NCI-H1930 (cell line): ENCODE measurements at places on chromosomes 4 and X.

DNA sequence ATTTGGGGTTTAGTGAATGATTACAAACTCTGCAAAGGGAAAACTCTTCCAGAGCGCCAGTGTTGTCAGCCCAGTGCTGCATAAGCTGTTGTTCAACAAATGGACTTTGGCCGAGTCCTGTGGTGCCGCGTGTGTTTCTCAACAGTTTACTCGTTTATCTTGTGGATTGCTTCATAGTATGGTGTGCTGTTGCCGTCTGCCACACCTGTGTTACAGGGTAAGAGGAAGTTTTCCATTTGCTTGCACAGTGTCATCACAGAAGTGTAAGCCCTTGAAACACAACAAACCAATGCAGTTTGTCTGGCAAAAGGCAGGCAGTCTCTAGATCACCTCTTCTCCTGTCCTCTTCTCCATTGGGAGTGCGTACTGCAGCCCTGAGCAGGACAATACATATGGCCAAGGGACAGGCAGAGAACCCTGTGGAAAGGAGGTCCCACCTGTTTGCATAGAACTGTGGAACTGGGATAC lies 66.3 kb downstream of the DCUN1D4 start:
- no peak for DNase-seq

GRCh38 chr4:26051240-26051639 lies 137.2 kb downstream of the SMIM20 start:
- DNase-seq, result no peak

DNA sequence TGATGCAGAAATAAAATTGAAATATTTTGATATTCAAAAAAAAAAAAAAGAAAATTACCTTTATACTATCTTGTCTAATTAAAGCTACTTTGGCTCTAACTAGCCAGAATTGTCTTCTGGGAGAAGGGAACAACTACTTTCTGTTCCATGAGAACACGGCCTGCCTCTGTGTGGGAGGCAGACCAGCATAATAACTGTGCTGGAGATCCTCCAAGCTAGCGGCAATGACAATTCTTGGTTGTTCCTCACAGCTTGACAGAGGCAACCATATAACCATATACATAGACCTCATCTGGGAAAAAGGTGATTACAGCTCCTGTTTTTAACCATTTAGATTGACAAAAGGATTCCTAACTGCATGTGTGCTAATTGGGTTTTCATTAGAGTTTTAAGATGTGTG lies 95.7 kb downstream of the RBMX2 start:
- DNase-seq, result no peak

DNA sequence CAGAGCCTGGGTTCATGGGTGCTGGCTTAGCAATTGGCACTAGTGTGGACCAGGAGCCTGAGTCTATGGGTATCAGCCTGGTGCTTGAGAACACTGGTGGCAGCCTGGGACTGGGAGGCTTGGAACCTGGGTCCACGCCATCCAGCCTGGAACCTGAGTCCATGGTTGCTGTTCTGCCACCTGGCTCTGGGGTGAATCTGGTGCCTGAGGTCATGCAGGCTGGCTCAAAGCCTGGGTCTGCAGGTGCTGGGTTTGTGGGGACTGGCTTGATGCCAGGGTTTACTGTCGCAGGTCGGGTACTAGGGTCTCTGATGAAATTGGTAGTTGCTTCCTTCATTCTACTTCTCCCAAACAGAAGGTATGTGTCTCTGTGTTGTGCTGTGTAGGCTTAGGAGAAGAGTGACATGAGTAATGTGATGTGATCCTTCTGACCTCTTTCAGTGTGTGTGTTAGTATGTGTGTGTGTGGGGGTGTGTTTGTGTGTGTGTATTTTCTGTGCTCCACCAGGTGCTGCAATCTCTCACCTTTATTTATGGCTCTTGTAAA lies 517.0 kb upstream of the EPHA5 start:
- DNase-seq, result no peak

- DNase-seq, result no peak
Observed at GRCh38 chr4:3799496-3799895, 33.3 kb downstream of the ADRA2C start.

- no peak for DNase-seq
Observed at GRCh38 chrX:68369559-68369958, 63.7 kb downstream of the OPHN1 start.

- no peak for DNase-seq
Observed at GRCh38 chr4:34158878-34159277, 2085.4 kb downstream of the ARAP2 start.

DNA sequence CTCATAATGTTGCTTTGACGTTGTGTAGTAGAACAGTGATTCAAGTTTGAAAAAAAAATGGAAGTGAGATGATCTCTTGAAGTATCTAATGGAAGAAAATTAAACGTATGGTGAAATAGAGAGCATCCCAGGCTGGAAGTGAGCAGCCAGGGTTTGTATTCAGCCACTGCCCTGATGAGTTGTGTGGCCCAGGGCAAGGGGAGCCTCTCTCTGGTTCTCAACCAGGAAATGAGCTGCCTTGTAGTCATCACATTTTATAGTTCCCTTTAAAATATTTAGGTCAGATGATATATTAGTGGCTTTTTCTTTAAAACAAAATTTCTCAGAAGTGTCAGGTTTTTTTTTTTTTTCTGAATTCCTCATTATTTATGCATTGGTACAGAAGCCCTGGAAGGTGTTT lies 150.3 kb downstream of the GPAT3 start:
- no peak for DNase-seq

GRCh38 chr4:152831416-152831815 lies 51.7 kb downstream of the ARFIP1 start:
- DNase-seq, result no peak

GRCh38 chr4:139054791-139055505 lies 39.4 kb downstream of the NOCT start:
- no peak for DNase-seq

DNA sequence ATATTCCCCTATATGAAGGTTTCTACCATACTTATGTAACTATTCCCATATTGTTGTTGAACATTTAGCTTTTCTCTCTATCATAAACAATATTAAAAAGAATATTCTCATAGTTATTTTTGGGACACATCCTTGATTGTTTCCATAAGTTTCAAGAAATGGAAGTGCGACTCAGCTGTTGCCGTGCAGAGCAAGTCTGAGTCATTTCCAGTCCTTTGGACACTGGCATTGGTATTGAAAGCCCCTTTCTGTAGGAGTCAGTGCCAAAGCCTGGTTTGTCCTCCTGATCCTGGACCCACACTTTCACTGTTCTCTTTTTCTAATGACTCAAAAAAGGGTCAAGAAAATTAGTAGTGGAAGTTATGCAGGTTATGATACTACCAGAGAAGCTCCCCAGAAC lies 108.3 kb upstream of the DIAPH2 start:
- DNase-seq, result no peak

DNA sequence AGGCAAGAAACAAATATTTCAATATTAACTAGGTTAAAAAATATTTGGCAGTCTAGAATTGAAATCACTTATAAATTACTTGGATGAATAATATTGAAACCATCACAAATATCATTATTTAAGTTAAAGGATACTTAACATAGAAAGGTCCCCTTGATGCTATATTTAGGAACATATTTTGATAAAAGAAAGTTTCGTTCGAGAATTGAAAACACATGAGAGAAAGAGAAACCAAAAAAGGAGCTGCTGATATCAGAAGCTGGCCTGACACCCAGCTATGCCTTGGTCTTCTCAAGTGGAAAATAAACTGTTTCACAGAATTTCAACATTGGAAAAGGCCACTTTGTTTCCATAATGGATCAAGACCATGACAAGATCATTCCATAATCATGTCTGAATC lies 762.4 kb downstream of the DMD start:
- DNase-seq, result no peak

- DNase-seq, result peak; percentile 0
Observed at GRCh38 chrX:74133156-74133796, 170.7 kb upstream of the ZCCHC13 start.

GRCh38 chr4:46081248-46081647 lies 42.6 kb downstream of the GABRG1 start:
- DNase-seq, result no peak

DNA sequence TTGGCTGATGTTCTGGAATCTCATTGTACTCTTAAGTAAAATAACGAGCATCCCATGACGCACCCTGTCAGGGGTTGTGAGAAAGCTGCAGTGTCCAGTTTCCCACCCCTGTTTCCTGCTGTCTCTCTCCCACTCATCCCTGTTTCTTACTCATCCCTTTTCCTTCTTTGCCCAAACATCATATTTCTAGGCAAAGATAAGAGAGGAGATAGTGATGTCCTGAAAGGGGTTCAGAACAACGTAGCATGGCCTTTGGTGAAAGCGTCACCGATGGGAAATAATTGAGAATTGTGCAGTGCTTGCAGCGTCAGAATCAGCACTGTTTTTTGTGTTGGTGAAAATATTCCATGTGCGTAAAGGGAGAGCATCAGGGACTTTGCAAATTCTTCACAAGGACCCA lies 23.5 kb upstream of the TMEM165 start:
- no peak for DNase-seq

- DNase-seq, result peak; percentile 12
Observed at GRCh38 chr4:9704551-9705332, 76.7 kb upstream of the DRD5 start.

- DNase-seq, result no peak
Observed at GRCh38 chrX:153225438-153226098, 46.5 kb downstream of the MAGEA1 start.

DNA sequence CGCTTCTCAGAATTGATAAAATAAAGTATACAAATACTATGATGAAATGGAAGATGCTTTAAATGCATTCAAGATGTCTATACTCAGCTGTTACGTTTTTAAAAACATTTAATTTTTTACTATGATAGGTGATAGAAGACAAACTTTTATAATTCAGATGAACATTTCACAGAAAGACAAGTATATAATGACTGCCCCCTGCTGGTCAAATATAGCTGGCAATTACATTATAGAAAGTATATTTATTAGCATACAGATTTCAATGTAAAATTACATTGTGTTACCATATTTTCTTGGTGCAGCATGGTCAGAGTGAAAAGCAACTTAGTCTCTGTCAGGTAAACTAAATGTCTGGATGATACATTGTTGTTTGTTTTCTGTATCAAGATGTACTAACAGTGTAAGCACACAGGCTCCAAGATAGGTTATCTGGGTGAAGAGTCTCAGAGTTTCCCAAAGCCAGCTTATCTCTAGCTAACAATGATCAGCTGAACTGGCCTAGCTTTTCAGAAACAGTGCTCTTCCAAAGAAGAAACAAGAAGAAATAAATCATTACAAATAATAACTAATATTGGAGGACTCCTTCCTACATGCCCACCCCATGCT lies 54.1 kb downstream of the SRPX start:
- no peak for DNase-seq

GRCh38 chr4:33072298-33073089 lies 2352.3 kb downstream of the PCDH7 start:
- DNase-seq, result no peak

GRCh38 chr4:16745009-16745635 lies 153.3 kb downstream of the LDB2 start:
- DNase-seq, result no peak

DNA sequence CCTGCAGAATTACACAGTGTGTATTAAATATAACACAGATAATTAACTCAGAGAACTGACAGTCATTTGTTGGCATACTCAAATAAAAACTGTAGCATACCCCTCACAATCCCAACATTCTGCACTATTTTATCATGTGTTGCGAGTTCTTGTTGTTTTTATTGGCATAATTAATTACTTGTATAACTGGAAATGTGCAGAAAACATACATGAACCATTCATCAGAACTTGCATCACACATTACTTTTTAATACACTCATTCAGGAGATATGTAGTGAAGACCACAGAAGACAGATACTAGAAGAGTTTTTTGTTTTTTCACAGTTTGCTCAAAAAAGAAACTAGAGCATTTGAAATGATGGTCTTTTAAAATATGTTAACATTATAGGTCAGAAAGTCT lies 74.6 kb upstream of the NEIL3 start:
- DNase-seq, result no peak

- no peak for DNase-seq
Observed at GRCh38 chr4:143407888-143408287, 71.2 kb downstream of the GAB1 start.

DNA sequence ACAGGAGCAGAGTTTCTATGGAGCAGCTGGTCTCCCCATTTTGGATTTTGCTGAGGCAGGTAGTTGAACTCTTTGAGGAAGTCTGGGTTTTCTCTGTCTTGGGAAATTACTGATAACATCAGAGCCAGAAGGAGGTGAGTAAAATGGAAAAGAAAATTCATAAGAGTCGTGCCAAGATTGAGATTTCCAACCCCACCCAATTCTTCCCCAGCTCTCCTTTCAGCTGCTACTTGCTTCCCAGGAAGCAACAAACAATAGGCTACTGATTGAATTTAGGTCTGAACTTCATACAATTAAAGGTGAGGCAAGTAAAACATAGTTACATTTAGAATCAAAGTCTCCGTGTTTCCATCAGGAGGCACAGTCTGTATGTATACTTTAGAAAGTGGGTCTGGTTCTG lies 54.6 kb upstream of the EOLA2 start:
- DNase-seq, result no peak

DNA sequence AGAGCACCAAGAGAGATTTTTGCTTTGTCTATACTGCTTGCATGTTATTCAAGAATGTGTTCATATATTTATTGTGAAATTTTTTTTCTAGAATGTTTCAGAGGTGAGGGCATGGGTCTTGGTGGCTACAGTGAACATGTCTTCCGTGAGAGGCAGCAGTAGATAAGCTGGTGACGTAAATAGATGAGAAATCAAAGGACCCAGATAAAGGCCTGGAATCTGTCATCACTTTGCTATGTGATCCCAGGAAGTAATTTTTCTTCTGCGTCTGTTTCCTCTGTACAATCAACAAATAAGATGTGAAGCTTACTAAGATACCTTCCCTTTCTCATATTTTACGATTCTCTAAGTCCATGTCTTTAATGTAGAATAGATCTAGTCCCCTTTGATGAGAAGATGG lies 129.1 kb downstream of the COL4A6 start:
- DNase-seq, result no peak

GRCh38 chr4:189494407-189494806 lies 446.3 kb upstream of the FRG1 start:
- DNase-seq, result no peak

- no peak for DNase-seq
Observed at GRCh38 chr4:36260731-36261130, 16.4 kb upstream of the ARAP2 start.

- no peak for DNase-seq
Observed at GRCh38 chr4:173360587-173361221, 10.1 kb upstream of the SAP30 start.

GRCh38 chr4:86549163-86549788 lies 44.8 kb upstream of the PTPN13 start:
- DNase-seq, result no peak

DNA sequence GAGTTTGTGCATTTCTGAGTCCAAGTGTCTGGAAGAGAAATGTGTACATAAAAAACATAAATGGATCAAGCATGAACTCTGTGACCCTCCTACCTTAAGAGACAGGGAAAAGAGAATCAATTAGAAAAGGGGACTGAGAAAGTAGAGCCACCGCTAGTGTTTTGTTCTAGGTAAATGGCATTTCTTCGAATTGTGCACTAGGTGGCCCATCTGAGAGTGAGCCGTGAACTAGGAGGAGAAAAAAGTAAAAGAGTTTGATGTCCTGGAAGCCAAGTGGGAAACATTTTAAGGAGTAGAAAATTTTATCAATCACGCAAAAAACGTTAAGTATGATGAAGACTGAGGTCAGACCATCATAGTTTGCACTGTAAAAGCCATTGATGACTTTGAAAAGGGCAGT lies 55.1 kb downstream of the NAF1 start:
- no peak for DNase-seq
